ENCODE measurements at places on chromosomes 3 and 15.

DNA sequence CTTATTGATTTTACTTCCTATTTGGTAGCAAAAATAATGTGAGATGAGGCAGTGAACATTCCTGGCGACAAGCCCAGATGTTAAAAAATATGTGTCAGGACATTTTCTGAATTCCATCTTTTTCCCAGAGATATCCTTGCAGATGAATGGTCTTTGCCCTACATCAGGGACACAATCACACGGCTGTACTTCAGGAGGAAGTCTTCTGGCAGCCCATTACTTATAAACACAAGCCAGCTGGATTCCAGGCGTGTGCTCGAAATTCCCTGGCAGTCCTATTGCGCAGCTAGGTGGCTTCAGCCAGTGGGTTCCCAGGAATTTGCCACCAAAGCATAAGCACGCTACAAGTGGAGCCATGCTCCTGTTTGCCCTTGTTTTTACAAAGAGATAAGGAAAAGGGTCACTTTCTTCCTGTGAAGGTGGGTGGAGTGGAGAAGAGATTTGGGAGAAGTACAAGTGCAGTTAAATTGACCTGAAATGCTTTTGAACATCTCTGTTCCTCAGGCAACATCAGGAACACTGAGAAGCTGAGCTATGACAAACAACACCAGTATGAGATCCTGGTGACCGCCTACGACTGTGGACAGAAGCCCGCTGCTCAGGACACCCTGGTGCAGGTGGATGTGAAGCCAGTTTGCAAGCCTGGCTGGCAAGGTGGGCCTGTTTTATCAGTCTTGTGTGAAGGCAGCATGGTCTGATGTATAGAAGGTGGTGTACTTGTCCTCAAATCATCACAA is 257.1 kb upstream of the TRIM42 start:
- DNase-seq: no peak

GRCh38 chr3:57221883-57222282 is 5.6 kb upstream of the APPL1 start:
- DNase-seq: no peak

DNA sequence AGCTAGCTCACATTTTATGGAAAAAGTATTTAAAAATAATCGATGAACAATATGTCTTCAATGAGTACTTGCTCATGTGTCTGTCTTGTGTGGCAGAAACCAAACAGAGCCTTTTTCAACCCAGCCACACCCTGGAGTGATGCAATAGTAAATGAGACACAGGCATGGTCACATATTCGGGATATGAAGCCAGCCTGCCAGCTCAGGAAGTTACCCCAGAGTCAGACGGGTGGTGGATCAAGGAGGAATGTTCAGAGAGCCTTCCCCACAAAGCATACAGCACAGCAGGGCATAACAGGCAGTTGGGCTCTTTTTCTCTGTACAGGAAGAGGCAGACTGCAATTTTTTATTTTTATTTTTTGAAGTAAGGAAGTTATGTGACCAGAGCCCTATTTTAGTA is 27.3 kb downstream of the LARP6 start:
- DNase-seq: no peak

GRCh38 chr3:195041871-195042742 is 228.9 kb downstream of the XXYLT1 start:
- DNase-seq: no peak

DNA sequence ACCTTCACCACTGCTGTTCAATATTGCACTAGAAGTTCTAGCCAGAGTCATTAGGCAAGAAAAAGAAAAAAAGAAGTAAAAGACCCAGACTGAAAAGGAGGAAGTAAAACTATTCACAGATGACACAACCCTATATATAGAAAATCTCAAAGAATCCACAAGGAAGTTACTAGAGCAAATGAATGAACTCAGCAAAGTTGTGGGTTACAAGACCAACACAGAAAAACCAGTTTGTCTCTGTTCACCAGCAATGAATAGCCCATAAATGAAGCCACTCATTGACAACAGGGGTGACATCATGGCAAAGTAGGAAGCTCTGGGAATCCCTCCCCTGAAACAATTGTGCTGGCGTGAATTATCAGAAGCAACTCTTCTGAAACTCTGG is 4.6 kb downstream of the CFAP100 start:
- DNase-seq: no peak

DNA sequence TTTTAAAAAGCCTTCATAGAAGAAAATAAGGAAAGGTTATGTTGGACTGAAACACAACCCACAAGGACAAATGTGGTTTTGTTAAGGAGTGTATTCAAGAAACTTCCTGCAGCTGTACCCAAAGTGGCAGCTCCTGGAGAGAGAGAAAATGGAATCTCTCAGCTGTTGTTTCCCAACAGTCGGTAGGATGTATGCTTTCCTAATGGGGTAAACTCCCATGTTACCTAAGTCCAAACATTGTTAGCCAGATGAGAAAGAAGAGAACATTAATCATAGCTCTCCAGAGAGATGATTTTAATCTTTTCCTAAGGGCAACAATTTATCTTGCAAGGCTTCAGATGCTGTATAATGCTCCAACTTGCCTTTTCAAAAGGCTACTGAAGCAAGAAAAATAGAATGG is 22.6 kb upstream of the TEX9 start:
- no peak for DNase-seq

- DNase-seq: no peak
These were observed 77.0 kb upstream of the SLC12A8 start for GRCh38 chr3:125289429-125289981.

DNA sequence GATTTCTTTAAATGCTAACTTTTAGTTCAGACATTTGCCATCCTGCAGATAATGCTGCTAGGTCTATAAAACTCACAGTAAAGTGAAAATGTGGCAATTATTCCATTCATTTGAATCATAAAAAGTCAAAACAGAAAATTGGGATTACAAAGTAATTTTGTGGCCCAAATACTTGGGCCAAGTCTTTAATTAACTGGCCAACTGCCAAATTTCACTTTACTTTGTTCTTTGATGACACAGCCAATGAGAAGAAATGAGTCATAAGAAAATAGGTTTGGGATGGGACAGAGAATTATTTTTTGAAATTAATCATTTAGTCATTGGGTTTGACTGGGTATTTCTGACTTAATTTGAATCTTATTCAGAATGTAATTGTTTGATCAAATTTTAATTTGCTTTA is 89.8 kb upstream of the SLC2A2 start:
- no peak for DNase-seq

GRCh38 chr15:73681063-73681462 is 3.1 kb upstream of the CD276 start:
- DNase-seq: no peak

DNA sequence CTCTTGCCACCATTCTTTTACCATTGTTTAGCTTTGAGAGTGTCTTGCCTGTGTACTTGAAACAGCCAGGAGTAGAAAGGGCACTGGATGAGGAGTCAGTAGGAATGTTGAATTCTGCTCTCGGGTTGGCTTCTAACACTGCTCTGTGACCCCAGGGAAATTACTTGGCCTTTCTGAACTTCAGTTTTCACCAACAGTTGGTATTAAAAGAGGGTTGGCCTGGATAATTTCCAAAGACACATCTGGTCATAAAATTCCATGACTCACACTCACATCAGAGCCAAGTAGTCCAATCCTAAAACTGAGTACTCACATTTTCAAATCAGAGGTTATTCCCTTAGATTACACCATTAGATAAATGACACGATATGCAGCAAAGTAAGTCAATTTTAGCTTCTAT is 141.6 kb downstream of the ECT2 start:
- DNase-seq: no peak

DNA sequence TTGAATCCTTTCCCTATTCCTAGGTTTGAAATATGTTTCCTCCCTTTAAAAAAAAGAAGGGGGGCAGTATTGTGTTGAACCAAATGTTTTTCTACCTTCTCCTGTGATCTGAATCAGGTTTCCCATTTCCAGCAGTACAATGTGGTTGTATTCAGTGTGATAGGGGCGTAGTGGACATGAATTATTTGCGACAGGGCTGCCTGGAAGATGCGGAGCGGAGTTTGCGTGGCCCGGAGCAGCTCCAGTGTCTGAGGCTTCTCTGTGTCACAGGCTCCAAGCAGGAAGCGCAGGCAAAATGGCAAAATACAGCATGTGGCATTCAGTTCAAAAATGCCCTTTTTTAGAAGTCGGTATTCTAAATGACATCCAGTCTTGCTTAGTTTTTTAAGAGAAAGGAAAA is 154.4 kb downstream of the PGPEP1L start:
- peak; percentile 80 for DNase-seq
